ENCODE measurements at places on chromosomes 13 and 19.

- DNase-seq, result peak; percentile 69
Measured at GRCh38 chr13:46595885-46596275, 42.9 kb downstream of the LRCH1 start.

DNA sequence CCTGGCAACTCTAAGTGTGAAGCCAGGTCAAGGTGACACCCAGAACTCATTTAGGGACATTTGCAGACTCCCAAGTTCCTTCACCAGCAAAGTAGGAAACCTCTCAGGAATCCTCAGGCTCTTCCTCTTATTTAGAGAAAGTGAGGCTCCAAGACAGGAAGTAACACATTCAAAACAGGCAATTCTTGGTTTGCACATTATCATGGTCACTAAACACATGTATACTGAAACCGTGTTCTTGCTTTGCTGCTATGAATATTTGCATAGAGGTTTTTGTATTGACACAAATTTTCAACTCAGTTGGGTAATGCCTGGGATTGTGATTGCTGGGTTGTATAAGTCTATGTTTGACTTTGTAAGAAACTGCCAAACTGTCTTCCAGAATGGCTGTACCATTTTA lies 13.2 kb upstream of the URI1 start:
- no peak for DNase-seq

DNA sequence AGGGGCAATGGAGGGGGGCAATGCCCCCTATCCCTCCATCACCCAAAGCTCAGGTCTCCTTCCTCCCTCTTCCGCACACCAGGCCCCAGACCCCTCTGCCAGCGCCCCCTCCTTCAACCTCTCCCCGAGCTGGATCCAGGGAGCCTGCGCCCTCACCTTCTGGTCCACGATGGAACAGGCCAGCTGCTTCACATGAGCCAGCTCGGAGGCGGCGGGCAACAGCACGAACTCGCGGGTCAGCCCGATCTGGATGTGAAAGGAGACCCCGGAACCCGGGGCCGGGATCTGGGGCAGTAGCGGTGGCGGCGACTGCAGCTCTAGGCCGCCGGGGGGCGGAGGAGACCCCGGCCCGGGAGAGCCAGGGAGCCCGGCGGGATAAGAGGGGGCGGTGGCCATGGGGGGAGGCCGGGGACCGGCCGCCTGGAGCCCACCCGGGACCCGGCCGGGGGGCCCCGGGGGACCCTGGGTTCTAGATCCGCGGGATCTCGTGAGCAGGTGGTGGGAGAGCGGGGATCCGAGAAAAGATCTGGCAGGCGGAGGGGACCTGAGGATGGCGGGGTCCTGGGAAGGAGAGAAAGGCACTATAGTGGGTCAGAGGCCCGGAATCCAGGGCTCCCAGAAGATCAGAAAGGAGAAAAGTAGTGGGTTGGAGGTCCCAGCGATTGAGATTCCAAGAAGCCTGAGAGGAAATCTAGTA lies 791 bp downstream of the PRKD2 start:
- no peak for DNase-seq

- DNase-seq, result no peak
Measured at GRCh38 chr13:44403461-44404056, 29.9 kb downstream of the SERP2 start.

DNA sequence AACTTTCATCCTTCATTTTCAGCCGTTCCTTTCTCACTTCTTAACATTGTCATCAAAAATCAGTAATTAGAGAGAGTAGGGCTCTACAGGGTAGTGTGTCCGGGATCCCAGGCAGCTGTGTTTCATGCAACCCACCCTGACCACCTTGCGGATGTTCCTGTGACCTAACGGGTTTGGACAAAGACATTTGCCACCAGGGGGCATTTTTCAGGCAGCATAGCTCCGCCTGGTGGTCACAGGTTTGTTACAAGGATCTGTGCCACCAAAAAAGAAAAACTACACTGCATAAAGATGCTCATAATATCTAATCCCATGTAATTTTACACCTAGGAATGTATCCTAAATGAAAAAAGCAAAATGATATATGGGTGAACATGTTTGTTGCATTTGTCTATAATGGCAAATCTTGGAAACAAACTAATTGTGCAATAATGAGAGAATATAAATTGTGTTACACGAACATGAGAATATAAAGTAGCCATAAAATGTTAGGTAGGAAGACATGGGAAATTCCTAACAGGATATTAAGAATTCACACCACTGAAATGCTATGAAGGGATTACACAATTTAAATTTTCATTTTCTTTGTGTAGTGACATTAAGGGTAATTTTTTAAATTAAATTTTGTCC lies 123.0 kb downstream of the SLC7A1 start:
- DNase-seq, result peak; percentile 67

DNA sequence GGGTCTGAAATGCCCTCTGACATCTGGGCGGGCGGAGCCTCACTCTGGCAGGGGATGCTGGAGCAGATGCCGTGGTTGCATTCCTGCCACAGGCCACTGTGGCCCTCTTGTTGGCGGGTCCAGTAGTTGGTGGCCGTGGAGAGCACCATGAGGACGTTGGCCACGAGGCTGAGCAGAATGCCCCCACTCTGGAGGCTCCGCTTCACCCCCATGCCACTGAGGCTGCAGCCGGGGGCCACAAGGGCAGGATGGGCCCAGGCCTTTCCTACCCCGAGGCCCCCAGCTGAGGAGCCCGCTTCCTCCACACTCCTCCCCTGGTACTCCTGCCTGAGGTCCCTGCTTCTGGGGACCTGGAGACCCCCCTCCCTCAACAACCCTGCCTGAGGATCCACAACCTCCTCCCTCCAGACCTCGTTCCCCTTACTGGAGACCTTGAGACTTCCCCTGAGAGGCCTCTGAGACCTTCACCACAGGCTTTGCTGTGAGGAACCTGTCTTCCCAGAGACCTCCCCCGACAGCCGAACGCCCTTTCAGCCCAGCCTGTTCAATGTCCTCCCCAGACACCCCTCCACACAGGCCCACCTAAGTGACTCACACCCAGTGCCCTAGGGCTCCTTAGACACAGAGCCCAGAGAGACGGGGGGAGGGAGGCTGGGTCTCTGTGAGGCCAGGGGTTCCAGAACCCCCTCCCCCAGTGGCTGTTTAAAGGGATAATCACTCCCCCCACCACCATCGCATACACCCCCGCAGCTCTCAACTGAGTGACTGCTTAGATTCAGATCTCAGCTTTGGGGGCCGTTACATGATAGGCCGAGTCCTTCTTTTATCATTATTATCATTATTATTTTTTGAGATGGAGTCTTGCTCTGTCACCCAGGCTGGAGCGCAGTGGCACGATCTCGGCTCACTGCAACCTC lies at the start of gene CLDND2:
CLDND2 (minus strand) TSS at position 638 of the 917 bp plus-strand sequence; CDS start at position 212, 426 bp downstream.
- DNase-seq, result peak; percentile 57

DNA sequence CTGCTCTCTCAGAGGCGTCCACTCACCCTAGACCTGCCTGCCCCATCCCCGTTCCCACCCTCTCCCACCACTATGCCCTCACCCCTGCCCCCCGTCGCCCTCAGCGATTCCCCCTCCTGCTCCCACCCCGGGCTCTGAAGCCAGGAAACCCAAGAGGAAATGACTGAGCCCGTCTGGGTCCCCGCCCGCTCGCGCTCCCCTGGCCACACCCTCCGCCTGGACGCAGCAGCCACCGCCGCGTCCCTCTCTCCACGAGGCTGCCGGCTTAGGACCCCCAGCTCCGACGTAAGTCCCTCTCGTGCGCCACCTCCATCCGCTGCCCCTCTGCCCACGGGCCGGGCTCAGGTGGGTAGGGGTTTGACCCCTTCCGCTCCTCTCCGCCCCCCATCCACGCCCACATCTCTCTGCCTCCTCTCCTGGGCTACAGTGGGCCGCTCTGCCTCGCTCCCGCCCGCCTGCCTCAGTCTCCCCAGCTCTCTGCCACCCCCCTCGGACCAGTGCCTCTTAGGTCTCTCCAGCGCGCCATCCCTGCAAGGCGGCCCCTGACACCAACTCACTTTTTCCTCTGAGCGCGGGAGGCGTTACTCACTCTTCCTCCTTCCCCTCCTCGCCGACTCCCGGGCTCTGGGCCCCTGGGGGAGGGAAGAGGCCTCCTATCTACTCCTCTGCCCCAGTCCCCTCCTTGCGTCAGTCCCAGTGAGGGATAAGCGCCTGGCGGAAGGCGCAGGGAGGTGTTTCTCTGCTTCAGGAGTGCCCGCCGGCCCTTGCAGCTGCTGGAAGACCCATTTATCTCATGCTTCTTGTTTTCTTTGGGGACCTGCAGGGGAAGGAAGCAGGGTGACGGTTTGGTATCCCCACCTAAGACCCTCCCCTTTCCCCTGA lies at the start of gene FXYD5:
FXYD5 (plus strand) TSS at position 211 of the 882 bp plus-strand sequence. CDS start 816 bp downstream, outside the sequence.
- peak; percentile 84 for DNase-seq

DNA sequence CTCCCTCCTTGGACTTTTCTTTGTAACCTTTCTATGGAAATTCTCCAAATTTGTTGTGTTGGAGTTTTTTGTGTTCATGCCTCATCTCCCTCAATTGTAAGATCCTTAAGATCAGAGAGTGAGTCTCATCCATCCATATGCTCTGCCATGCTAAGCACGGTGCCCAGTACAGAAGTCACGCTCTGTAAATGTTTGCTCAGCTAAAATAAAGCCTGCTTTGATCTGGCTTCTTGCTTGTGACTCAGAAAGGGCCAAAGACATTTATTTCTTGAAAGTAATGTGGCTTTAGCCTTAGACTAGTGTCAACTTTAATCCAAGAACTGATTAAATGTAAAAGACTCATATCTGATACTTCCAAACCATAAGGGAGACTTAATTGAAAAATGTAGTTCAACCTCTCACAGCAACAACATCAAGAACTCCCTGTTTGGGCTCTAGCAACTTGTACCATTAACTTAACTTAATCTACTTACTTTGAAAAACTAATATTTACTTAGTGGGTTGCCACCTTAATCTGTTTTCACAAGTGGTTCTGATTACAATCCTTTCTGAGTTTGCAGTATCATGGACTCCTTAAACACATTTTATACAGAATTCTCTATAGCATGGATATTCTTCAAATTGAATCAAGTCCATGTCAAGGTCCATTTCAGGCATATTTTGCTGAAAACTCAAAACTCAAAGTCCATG lies 100.2 kb downstream of the KL start:
- no peak for DNase-seq

DNA sequence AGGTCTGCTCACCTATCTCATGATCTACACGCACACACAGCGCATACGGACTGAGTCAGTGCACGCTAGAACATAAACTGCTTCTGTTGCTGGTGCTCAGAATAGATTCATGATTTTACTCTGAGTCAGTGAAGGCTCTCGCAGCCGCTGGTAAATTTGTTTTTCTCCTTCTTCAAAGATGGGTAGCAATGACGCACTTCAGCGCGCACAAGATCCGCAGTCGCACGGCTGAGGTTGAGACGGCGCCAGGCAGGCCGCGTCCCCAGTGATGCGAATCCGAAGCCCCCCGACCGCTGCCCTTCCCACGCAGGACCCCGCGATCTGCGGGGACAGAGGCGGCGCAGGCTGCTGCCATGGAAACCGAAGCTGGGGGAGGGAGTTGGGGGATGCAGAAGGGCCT lies 103.7 kb upstream of the USP29 start:
- DNase-seq, result no peak

DNA sequence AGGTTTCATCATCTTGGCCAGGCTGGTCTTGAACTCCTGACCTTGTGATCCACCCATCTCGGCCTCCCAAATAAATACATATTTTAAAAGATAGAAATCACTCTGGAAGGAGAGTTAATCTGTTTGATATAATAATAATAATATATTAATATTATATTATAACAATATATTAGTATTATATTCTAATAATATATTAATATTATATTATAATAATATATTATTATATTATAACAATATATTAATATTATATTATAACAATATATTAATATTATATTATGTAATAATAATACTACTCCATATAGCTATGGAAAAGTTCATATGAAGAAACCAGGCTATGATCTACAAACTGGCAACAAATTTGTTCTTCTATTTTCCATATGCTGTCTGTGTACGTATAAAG lies 16.8 kb downstream of the HPN start:
- no peak for DNase-seq

All from KBM-7 (cell line).